Peyer's patch (tissue), 4 donors: ENCODE measurements at places on chromosomes 3 and 15.

GRCh38 chr15:75952525-75952924 lies 48.8 kb downstream of the FBXO22 start:
- DNase-seq = no peak

- DNase-seq = no peak
These were observed 135.1 kb downstream of the LRRC28 start for GRCh38 chr15:99386391-99386790.

GRCh38 chr3:181250714-181251113 lies 261.2 kb upstream of the DNAJC19 start:
- DNase-seq = no peak

DNA sequence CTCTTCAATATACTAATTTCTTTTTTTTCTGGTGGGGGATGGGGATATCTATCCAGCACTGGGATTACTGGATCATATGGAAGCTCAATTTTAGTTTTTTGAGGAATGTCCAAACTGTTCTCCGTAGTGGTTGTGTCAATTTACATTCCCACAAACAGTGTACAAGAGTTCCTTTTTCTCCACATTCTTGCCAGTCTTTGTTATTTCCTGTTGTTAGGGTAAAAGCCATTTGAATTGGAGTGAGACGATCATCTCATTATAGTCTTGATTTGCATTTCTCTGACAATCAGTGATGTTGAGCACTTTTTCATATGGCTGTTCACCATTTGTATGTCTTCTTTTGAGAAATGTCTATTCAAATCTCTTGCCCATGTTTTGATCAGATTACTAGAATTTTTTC lies 12.8 kb upstream of the WDR49 start:
- DNase-seq = no peak

DNA sequence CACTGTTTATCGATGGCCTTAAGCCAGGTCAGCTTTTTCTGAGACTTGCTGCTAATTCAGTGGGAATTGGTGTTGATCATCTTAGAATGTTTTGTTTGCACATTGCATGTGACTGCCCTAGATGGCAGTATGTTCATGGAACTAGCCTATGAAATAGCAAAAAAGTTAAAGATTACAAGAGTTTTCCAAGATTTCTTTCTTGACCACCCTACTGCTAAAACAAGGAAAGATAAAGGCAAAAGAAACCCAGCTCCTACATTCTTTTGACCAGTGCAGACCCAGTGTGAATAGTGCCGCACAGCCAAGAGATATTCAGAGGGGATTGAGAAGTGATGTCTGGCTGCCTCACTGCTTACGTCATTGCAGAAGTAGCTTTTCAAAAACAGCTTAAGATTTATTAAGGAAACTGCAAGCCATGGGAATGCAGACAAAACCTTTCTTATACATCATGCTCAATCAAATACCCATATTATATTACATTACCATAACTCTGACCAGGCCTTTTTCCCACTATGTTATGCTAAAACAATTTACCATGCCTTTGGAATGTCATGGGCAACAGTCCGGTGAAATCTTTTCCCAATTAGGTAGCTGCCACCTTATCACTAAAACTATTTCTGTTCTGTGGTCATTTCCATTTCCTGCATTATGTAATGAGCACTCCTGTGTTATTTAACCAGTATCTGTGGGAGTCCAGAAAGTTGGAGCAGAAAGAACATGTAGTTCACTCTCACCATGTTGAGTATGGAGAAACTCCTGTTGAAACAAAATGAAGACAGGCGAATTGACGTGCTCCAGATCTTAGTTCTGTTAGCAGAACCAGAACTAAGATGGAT lies 6.0 kb downstream of the PHLDB2 start:
- DNase-seq = no peak

DNA sequence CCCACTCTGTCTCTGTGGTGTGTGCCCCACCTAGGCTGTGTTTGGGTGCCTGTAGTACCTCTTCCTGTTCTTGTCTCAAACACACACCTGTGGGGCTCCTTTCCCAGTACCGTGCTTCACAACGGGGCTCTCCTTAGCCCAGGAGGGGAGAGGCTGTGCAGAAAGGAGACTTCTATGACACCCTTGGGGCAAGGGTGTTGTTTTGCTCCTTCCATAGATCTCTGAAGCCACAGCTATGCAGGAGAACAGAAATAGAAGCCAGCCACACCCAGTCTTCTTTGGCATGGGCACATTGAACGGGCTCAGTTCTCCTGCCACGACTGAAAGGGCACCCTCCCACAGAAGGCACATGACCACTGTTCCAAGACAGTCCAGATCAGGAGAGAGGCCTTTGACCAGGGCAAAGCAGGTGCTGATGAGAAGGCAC lies 74.3 kb downstream of the LIPC start:
- no peak for DNase-seq

GRCh38 chr15:81056304-81056703 lies 55.6 kb downstream of the TLNRD1 start:
- DNase-seq = no peak

DNA sequence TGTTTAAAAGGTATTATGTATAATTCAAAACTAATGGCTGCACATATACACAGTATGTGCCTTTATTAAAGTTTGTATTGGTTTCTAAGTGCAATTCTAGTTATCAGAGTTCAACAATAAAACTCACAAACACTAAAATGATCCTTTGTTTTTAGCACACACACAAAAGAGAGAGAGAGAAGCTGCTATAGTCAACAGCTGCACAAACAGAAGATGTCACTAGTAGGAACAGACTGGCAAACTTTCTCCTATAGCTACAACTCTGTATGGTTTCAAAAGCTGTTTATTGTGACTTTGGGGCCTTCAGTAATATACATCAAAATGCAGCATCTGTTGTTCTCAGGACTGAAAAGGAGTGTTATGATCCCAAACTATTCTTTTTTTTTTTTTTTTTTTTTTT lies 6.1 kb downstream of the SECISBP2L start:
- no peak for DNase-seq

DNA sequence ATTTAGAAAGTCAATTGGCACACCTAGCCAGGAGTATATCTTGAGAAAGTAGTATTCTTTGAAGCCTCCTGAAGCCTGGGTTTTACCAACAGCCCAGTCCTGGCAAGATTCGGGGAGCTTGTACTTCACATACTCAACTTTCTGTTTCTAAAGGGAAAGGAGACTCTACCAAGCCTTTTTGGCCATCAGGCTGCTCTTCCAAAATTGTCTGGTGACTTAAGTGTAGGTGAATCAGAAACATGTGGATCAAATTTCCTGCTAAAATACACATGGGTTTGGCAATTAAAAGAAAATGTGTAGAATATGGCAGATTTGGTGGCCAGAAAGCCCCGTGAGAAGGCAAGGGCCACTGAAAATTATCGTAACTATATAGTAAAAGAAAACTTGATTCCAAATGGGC lies 15.9 kb upstream of the GREM1 start:
- DNase-seq = no peak

GRCh38 chr3:123447416-123447748 lies 1.5 kb downstream of the ADCY5 start:
- no peak for DNase-seq

- DNase-seq = peak; percentile 79
These were observed 578 bp downstream of the OIP5 start for GRCh38 chr15:41331833-41332193.

GRCh38 chr3:57154470-57155309 lies 10.5 kb downstream of the IL17RD start:
- no peak for DNase-seq

DNA sequence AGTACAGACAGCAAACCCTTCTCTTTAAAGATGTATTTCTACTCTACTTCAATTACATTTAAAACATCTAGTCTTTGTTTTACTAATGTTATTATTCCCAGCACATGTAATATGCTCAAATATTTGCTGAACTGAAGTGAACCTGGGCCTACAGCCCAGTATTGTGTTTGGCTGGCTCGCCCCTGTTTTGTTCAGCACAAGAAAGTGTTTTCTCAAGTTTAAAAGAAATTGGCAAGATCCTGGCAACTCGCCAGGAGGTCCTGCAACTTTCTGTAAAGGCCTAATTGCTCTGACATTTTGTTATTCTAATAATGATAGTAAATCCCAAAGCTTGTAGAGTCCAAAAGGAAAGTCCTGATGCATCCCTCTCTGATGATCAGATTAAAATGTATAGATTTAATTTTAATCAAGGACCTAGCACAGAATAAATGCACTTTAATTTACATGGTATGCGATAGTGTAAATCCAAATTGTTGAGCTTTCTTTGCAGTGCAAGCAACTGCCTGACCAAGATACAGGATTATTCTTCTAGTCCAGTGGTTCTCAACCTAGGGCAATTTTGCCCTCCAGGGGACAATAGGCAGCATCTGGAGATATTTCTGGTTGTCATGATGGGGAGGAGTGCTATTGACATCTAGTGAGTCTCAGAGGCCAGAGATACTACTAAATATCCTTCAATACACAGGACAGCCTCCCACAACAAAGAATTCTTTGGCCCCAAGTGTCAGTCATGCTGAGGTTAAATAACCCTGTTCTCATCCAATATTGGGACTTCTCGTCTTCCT lies 35.7 kb upstream of the TMOD3 start:
- no peak for DNase-seq

GRCh38 chr3:42680271-42680670 lies 5.1 kb upstream of the KLHL40 start:
- no peak for DNase-seq

DNA sequence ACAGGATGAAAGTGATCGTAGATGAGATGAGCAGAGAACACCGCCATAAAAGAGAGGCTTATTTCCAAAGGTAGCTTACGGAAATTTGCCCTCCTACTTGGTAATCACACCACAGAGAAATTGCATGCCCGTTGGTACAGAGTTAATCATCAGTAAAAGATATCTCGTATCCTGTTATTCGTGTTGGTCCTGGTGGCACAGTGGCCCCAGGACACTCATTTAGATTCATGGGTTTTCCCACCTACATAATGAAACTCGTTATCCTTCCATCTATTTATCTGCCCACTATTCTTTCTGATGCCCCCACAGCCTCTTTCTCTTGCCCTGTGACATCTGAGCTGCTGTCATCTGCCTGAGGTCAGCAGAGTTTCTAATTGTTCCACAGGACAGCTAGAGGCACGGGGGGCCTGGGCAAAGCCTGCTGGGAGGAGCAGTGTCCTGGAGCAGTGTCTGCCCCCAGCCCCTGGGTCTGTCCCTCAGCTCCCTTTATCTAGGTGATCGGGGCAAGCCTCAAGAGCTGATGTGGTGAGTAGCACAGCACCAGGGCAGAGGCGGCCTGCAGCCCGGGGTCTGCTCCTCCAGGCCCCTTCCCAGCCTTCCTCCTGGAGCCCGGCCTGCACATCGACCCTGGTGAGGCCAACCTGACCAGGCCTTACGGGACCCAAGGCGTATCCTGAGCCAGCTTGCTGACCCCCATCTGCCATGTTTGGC lies 42.2 kb downstream of the PXYLP1 start:
- DNase-seq = no peak

DNA sequence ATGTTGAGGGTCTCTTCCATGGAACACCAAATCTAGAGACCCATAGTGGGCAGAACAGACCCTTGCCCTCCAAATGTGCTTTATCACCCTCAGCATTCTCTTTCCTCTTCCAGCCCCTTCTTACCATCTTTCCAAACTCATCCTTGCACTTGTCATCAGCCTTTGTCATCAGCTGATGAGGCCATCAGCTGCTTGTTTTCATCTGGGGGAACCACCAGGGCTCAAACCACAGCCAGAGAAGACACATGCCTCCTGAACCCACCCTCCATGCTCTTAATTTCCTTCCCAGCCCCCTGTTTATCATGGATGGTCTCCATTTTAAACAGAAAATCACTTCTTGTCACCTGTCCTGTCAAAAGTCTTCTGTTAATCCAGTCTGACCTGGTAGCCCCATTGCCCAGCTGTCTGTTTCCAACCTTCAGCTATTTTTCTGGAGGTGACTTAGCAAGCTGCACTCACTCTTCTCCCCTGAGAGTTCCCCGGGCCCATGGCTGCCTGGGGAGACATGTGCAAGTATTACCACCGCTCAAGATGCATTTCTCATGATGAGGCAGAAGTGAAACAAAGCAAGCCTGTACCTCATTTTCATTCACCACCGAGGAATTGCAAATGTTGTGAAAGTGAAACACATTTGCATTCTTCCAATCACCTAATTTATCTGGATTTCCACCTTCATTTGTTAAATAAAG lies 14.7 kb upstream of the SYNM start:
- peak; percentile 52 for DNase-seq

GRCh38 chr3:30655187-30655812 lies 48.9 kb downstream of the TGFBR2 start:
- no peak for DNase-seq

DNA sequence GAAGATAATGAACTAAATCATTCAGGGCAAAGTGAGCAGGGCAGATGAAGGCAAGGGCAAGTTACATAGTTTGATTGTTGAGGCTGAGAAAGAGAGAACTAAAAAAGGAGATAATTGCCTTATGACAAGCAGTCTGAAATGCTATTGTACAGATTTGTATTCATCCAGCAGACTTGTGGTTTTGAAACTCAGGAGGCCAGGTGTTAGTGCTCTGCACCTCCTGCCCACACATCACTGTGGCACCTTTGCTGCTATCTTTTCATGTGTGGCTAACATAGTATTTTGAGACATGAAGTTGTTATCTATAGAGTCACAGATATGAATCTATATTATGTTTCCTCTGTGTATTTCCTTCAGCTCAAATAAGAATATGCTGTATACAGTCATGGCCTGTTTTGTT lies 24.3 kb upstream of the SUCLG2 start:
- DNase-seq = no peak

DNA sequence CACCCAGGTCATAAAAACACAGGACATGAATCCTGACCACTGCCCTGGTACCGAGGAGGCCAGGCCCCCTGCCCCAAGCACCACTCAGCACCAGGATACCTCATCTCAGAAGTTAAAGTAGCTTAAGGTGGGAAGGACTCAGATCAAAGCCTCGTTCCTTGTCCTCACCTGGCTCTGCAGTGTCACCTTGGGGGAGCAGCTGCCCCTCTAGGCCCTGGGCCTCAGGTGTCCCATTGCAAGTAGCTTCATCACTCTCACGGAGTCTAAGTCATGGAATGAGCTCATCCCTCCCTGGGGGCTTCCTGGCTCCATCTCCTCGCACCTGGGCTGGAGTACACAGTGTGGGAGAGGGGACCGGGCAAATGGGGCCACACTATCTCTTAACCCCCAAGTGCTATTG lies 148.0 kb downstream of the TPRA1 start:
- no peak for DNase-seq

GRCh38 chr15:24862726-24863521 lies 91.9 kb upstream of the SNRPN start:
- no peak for DNase-seq

- DNase-seq = no peak
These were observed 90.5 kb downstream of the LPP start for GRCh38 chr3:188244395-188244861.

DNA sequence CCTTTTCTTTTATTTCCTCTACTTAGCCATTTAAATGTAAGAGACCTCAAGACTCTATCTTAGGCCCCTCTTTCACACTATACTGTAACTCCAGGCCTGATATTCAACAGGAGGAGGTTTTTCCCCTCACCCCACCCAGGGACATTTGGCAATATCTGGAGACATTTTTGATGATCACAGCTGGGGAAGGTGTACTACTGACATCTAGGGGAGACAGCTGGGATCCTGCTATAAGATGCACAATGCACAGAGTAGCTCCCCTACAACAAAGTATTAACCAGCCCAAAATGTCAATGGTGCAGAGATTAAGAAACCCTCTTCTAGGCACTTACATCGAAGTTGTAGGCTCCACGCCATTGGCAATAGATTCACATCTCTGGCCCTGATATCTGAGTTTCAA lies 517.5 kb upstream of the UBE2E2 start:
- no peak for DNase-seq
